ENCODE measurements at places on chromosomes 5 and 9. TPM values are rescaled to one million over a fixed set of nuclear protein-coding genes. Genes with fewer than 3 reads are reported as not detected.
A peak's percentile ranks its signal among the peaks of the same experiment; 100 is the strongest.

DNA sequence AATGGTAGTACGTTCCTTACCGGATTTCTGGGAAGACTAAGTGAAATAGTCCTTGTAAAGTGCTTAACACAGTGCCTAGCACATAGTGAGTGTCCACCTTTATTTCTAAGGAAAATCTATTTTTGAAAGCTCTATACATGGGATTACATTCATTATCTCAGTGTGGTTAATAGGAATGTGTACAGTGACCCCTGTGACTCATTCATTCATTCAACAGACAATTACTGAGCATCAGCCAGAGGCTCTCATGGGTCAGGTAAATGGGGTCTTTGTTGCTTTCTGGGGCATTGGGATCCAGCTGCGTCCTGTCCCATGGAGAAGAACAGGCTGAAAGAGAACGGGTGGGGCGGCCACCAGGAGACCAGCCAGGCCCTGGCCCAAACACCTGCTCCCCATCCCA is 226.2 kb upstream of the TBC1D2 start:
- DNase-seq, result no peak

- DNase-seq, result no peak
Measured at GRCh38 chr5:97547430-97547829, 364.4 kb upstream of the RIOK2 start.

DNA sequence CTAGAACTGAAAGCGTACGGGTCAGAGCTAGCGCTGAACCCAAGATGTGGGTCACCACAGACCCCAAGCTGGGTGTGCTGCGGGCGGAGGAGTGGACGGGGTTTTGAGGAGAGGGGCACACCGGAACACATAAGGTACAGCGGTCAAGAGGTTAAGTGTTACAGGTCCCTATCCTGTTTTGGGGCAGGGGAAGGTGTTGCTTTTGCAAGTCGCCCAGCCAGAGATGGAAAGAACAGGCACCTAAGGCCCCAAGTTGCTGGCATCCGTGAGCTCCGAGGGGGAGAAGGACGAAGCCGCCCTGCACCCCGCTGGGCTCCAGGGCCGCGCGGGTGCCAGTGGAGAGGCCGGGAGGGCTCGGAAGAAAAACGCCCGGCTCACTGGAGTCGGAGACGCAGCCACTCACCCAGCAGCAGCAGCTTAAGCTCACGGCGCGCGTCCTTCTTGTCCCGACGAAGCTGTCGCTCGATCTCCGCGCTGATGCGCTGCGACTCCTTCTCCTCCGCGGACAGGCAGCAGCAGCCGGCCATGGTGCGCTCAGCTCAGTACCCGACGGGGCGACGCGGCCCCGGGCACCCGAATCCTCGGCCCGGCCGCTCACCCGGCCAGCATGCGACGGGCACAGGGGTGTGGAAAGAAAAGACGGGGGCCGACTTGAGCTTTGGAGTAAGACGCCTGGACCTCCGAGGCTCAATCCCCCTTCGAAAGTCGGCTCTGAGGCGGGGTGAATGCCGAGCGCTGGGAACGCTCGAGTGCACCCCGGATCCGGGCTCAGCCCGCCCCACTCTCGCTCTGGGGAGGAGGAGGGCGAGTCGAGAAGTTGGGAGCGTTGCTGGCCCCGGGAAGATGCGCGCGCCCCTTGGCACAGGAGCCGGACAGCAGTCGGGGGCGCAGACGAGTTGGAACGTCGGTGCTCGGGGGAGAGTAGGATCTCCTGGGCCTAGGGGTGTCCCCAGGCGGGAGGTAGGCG is 572 bp downstream of the GNA14 start:
- DNase-seq, result peak; percentile 71

- no peak for DNase-seq
Measured at GRCh38 chr5:9380109-9380508, 165.8 kb downstream of the SEMA5A start.

GRCh38 chr5:23089286-23089685 is 236.1 kb upstream of the CDH12 start:
- no peak for DNase-seq

- no peak for DNase-seq
Measured at GRCh38 chr9:105154723-105155191, 89.7 kb upstream of the SLC44A1 start.

- no peak for DNase-seq
Measured at GRCh38 chr9:90274725-90275124, 367.9 kb downstream of the DIRAS2 start.

The BICD2 gene
- total RNA-seq, result 35.3 TPM

- DNase-seq, result no peak
Measured at GRCh38 chr5:108145351-108145750, 236.5 kb downstream of the FBXL17 start.

The LHX6 gene
- total RNA-seq, result 0.99 TPM

GRCh38 chr5:94103514-94104245 is 362.3 kb upstream of the POU5F2 start:
- DNase-seq, result no peak

DNA sequence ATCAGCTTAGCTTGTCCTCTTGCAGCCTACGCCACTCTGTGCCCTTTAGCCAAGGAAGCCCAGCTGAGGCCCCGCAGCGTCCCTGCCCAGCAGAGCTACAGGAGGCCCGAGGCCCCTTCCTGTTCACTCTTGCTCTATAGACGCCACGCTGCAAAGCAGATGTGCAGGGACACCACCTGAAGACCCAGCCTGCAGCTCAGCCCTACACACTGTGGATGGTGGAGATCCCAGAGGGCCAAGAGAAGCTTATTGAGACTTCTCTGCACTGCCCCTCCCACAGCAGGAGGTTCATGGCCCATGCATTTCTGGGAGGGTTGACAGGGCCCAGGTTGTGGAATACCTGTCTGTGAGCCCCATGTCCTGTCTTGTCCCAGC is 33.6 kb downstream of the IRF1 start:
- no peak for DNase-seq

GRCh38 chr9:77807281-77807683 is 159.2 kb upstream of the GNA14 start:
- no peak for DNase-seq

DNA sequence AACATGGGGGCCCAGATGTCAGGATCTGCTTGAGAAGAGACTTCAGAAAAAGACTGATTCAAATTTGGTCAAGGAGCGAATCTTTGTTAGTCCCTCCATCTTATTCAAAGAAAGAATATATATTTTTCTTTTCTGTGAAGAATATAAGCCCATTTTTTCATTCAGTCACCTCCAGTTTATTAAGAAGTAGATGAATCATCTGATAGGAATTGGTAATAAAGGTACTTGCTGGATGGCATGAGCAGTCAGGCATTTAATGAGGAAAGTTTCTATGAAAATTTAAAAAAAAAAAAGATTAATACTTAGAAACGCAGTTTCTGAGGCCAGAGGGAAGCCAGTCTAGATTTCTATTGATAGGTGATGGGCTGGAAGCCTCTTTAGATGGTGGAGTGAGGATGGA is 373.1 kb upstream of the SMC2 start:
- DNase-seq, result no peak

The LMX1B gene
- total RNA-seq, result 0.16 TPM

DNA sequence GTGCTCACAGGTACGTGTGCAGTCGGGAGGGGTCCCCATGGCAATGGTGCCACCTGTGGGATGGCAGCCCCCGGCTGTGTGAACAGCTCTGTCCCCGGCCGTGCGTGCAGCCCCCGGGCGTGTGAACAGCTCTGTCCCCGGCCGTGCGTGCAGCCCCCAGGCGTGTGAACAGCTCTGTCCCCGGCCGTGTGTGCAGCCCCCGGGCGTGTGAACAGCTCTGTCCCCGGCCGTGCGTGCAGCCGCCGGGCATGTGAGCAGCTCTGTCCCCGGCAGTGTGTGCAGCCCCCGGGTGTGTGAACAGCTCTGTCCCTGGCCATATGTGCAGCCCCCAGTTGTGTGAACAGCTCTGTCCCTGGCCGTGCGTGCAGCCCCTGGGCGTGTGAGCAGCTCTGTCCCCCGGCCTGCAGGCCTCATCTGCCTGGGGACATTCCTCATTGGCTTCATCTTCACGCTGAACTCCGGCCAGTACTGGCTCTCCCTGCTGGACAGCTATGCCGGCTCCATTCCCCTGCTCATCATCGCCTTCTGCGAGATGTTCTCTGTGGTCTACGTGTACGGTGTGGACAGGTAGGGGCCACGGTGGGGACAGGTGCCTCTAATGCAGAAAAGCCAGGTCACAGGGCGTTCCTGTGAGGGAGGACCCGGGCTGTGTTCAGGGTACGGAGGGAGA is 5.9 kb upstream of the SLC6A18 start:
- no peak for DNase-seq

The ANKRD31 gene
- not detected for total RNA-seq

DNA sequence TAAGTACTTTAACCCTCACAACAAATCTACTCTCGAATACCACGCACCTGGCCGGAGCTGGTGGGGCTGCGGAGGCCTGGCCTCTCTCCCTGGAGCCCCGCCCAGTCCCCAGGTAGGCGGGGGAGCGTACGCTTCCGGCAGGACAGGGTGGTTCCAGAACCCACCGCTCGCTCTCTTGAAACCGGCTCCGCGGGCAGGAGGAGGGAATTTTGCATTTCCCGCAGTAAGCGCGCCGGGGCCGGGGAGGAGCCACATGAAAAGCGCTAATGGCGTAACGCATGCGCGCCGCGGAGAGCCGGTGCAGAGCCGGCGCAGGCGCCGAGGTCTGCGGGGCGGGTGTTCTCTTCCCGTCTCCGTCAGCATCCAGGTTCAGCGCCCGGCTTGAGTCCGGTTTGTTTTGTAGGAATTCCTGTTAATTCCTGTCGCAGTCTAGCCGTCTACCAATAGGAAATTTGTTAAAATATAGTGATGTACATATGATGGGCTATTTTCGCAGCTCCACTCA is 20.8 kb downstream of the CAVIN4 start:
- peak; percentile 86 for DNase-seq

DNA sequence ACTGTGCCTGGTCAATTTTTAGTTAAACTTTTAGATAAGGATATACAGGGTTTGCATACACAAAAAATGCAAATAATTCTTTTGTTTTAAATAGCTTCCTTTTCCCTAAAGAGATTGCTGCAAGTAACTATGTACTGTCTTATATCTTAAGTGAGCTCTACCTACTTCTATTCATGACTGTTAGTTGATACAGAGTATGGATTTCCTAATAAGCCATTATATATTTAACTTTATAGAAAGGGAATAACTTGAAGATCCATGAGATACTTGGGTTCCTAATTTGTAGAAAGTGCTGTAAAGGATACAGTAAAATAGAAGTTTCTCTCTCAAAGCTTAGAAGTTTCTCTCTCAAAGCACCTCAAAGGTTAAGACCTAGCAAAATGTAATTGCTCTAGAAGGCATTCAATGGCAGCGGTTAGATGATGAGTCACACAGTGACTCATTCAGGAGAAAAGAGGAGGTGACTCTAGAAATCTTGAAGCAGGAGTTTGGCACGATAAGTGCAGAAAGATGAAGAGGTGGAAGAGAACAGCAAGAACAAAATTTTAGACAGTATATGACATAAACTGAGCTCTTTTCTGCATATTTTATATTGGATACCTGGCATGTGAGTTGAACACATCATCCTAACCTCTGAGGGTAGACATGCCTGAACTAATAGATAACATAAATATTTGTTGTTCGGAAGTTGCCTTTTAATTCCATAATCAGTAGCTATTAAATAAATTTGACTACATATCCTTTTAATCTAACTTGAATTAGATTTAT is 5.5 kb upstream of the DNAJC21 start:
- no peak for DNase-seq

The SLC2A8 gene
- 68.7 TPM for total RNA-seq

GRCh38 chr5:19519448-19519847 is 468.6 kb downstream of the CDH18 start:
- no peak for DNase-seq

Data from sigmoid colon (tissue), 7 donors.